ENCODE measurements at places on chromosomes 2 and 18. TPM values are rescaled to one million over a fixed set of nuclear protein-coding genes. Genes with fewer than 3 reads are reported as not detected.

RAD51AP2 gene
- 0.11 TPM for total RNA-seq

DNA sequence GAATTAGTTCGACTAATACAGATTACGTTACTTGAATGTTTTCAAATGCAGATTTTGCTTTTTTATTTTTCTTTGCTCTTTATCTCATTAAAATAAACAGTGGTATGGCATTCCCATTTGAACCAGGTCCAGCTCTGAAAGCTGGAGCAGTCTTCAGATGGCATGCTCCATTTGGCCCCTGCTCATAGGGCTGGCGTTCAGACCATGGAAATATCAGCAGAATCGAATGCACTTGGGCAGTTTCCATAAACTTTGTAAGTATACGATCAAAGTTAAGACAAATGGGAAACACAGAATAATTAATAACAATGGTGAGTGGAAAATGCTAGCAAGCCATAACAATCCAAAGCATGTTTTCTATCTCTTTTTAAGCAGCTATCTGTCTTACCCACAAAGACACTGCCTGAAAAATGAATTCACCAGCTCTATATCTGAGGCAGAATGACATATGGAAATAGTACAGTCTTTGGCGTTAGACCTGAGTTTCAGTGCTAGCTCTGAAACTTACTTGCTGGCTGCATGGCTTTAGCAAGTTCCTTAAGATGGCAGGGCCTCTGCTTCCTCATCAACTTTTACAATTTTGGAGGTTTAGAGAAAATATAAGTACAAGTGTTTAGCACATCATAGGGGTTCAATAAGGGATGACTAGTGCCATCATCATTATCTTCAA, 131.6 kb downstream of the BCL2 start:
- DNase-seq, result no peak

DNA sequence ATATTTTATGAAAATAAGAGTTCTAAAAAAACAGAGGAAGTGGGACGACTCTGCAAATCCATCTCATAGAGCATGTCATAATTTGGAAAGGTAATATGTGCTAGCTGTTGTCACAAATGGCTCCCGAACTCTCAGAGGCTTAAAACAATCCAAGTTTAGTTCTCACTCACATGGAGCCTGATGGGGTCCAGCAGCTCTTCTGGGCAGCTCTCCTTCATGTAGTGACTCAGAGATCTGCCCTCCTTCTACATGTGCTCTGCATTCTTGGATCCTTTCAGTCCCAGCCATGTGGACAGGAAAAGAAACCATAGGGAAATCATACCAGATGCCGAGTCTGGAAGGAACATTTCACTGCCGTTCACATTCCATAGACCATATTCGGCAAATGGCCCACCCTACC, 180.1 kb upstream of the APCDD1 start:
- DNase-seq, result no peak

- no peak for DNase-seq
Observed at GRCh38 chr2:196381464-196381863, 210.1 kb upstream of the STK17B start.

Measured in Right ventricle myocardium inferior (tissue), 1 donor.